GM13976 (cell line): ENCODE measurements at places on chromosomes 1 and 21.

DNA sequence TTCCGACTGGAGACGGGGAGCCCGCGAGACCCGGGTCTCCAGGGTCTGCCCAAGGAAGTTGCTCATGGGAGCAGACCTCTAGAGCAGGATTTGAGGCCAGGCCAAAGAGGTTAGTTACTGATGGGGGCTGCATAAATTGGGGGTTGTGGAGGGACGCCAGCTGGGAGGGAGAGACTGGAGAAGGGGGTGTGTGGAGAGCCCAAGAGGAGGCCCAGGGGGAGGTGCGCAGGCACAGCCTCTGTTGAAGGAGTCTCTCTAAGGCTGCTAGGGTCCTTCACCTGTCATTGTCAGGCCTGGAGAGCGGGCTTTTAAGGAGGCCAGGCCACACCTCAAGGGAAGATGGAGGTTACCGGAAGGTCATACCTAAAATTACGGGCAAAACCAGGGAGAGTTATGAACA lies 363 bp downstream of the PLA2G5 start:
- peak; percentile 3 for DNase-seq

- DNase-seq: no peak
Observed at GRCh38 chr1:200938955-200939354, 44.3 kb downstream of the INAVA start.

- no peak for DNase-seq
Observed at GRCh38 chr1:4060850-4061249, 160.8 kb upstream of the C1orf174 start.

GRCh38 chr1:99331083-99331482 lies 66.8 kb downstream of the PLPPR4 start:
- no peak for DNase-seq

DNA sequence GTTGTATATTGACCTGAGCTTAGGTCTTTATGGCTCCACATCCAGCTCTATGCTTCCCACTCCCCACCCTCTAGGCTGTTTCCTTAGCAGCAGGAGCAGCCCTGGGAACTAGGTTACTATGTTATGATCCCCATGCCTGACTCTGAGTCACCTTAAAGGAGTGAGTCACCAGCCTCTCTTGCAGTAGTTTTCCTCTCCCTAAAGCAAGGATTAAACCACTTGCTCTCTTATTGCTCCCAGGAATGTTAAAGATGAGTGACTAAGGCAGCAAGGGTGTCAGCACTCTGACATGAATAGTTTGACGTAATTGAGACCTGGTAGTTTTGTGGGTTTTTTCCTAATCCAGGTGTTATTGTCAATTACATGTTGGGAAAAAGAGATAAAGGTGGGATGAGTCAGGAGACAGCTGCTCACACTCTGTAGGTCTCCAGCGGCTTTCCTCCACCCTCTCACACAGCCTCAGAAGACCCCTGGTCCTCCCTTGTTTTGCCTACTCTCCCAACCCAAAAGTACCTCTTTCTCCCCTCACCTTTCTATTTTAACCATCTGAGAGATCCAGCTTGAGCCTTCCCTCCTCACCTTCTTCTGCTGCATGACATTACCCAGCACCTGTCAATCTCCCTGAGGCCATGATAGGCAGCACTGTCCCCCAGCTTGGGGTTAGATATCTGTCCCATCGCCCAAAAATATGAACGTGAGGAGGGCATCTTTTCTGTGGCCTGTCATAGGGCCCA lies 369.1 kb upstream of the VAMP3 start:
- no peak for DNase-seq

GRCh38 chr1:26994020-26994786 lies 711 bp downstream of the TRNP1 start:
- DNase-seq: peak; percentile 64

DNA sequence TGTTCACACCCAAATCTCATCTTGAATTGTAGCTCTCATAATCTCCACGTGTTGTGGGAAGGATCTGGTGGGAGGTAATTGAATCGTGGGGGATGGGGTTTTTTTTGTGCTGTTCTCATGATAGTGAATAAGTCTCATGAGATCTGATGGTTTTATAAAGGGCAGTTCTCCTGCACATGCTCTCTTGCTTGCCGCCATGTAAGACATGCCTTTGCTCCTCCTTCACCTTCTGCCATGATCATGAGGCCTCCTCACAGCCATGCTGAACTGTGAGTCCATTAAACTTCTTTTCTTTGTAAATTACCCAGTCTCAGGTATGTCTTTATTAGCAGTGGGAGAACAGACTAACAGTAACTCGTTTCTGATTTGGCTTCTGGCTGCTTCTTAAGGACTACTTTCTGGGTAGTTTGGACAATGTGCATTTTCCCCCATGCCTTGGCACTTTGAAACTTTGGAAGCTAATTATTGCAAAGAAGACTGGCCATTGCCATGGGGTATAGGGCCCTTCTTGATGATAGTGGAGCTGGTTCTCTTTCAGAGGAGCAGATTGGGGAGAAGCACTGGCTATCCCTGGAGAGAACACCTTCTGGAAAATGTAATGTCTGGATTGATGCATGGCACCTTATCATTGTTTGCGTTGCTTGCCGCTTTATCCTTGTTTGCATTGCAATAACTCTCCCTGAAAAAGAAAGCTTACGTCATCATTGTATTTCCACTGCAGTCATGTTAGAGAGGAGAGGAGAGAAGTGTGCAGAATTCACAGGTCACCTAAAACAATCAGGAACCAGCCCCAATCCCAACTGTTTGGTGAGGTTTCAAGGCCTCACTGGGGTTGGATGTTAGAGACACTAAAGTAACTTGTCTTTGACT lies 5.9 kb downstream of the CNIH3 start:
- DNase-seq: no peak

DNA sequence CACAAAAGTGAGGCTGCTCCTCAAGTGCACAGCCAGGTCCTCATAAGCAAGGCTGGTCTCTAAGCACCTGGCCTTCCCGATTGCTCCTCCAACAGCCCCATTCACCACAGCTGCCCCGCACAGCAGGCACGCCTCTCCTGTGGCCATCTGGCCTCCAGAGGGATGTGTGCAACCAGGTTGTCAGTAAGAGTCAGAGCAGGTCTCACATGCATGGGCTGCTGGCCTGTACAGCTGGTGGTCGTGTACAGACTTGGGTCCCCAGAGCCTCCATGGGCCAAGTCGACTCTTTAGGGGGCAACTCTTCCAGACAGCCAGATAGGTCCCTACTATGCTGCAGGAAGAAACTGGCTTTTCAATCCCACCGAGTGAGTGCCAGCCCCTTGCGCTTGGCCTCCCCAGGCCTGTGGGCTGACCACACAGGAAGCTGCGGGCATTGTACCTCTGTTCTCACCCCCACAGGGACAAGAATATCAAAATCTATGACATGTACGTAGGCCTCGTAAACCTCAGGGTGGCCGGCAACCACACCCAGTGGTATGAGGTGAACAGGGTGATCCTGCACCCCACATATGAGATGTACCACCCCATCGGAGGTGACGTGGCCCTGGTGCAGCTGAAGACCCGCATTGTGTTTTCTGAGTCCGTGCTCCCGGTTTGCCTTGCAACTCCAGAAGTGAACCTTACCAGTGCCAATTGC lies 1.4 kb downstream of the PRSS38 start:
- DNase-seq: no peak

DNA sequence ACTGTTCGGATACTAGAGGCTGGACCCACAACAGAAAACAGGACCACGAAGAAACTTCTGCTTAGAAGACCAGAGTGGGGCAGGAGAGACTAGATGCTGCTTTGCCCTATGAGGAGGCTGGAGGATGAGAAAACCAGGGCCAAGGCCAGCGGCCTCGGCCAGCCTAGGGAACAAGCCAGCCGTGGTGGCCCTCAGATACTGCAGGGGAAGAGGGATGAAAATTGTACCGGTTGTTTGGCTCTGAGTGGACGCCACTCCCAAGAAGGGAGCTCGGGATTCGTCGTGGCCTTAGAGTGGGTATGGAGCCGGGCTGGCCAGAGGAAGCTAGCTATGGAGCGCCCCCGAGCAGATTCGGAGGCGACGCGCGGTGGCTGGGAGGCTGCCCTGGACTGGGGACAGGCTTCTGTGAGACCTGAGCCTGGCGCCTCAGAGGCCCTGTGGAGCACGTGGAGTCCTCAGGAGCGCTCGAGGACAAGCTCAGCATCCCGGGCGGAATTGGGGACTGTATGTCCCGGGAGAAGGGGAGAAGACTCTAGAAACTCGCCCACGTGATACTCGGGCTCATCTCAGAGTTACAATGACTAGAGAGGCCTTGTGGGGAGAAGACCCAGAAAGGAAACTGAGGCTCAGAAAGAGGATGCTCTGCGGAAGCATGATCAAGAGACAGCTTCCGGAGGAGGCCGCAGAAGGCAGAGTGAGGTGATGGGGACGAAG lies 2.8 kb downstream of the PRRX1 start:
- DNase-seq: peak; percentile 32

DNA sequence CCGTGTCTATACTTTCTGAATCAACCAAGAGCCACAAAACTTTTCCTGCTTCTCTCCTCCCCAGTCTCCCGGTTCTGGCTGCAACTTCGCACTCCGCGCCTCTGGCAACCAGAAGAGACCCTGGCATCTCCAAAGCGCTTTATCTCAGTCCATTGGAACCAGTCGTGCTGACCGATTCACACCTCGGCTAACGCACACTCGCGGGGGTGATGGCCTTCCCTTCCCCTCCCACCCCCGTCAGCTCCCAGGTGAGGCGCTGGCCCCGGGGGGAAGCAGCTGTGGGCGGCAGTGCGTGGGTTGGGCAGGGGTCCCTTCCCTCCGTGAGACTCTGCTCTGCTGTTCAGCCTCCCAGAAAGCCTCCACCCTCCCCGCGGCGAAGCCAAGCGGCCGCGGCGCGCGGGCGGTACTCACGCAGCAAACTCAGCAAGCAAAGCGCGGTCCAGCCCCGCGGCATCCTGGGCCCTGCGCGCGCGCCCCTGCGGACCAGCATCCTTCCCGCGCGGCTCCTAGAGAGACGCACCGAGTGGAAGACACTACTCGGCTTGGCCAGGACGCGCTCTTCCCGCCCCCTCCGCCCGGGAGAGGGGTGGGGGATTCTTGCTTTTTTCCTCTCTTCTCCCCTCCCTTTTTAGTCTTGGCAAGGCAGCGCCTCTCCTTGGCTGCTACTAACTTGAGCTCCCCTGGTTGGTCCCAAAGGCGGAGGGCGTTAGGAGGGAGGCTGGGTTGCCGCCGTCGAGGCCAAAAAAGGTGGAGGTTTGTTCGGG lies at the start of gene CD34:
TSS of gene CD34 (minus strand) at position 535 of the 764 bp plus-strand sequence. CDS start at position 490, 45 bp downstream.
- peak; percentile 47 for DNase-seq

DNA sequence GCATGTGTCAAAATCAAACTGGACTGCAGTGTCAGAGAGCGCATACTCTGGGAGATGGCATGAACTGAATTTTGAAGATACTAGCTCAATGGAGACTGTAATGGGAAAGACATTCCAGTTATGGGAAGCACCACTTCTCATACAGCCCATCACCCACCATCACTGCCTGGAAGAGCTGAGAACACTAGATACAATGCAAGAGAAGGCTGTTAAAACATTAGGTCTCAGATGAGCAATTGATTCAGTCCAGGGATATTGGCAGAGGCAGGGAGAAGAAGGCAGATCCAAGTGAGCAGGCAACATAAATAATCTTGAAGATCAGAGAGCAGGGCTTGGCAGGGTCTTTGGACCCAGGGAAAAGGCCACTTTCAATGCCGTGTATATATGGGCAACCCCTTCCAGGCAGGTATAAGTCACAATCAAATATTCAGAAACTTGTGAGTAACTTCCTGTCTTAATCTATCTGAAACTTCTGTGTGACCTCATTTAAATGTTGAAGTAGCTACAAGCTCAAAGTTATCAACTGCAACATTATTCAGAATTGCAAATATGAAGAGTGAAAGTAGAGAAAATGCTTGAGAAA lies 290.3 kb upstream of the SGIP1 start:
- no peak for DNase-seq

DNA sequence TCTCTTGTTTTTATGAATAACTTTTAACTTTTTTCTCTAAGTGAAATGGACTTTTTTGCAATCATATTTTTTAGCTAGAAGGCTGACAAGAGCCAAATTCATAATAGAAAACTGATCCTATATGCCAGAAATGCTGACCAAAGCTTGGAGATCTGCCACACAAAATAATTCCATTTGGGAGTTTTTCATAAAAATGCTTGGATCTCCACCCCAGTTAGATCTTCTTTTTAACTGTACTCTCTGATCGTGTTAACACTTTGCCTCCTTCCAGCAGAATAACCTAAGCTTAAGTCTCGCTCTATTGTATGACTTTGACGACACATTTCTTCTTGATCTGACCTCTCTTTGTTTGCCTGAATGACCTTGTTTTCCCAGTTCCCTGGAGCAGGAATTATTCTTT lies 16.8 kb downstream of the FLG2 start:
- DNase-seq: no peak

DNA sequence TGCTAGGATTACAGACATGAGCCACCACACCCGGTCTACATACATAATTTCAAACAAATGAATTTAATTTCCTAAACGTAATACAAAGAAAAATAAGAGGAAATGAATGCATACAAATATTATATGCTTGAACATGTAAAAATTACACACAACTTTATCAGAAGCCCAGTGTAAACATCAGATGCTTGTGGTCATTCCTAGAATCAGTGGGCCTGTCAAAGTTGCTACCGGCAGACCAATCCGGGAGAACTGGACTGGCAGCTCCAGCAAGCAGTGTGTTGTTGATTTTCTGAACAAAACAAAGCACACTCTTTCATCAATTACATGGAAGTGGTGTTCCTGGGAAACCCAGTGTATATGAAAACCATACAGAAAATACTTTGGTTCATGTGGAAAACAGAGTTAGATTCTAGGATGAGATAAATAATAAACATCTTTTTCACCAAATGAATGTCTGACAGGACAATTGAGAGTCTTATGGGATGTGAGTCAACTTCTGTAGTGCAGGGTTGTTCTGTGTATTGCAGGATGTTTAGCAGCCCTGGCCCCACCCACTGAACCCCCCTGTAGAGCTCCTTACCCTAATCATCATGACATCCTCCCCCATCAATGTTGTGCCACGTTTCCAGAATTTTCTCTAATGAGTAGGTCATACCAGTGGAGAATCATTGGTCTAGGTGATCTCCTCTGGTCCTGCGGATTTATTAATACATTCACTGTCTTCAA lies 33.8 kb downstream of the MFSD2A start:
- no peak for DNase-seq

DNA sequence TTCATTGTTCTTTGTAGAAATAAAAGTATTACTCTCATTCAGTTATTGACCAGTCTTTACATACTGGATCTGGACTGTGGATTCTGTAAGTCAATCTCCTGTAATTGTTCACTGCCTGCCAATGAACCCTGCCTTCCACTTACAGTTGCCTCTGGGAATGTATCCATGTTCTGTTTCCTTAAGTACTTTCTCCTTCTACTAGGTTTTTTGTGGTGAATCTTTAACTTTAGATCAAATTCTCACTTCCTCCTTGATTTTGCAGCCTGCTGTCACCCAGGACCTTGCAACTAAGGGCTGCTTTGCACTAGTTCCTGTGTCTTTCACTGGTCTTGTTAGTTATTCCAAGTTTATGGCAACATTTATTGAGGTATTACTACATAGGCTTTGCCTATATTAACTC lies 28.2 kb upstream of the ANKRD13C start:
- DNase-seq: no peak

GRCh38 chr1:20114021-20114648 lies 5.2 kb downstream of the PLA2G2D start:
- DNase-seq: no peak

DNA sequence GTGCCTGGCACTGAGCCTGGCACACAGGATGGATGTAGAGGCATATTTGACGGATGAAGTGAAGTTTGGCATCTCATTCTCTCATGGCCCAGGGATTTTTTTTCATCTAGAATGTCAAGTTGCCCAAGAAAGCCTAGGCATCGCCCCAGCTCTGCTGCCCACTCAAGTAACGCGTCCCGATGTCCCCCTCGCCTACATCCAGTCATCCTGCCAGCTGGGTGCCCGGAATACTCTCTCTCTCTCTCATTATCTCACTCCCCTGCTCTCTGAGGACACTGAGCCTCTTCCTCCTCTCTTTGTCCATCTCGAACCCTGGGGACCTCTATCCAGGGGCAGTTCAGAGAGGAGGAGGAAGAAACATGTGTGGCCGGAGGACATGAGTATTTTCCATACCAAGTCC lies 142.3 kb upstream of the ZC3H12A start:
- no peak for DNase-seq
